ENCODE measurements at places on chromosomes 12 and 14.

DNA sequence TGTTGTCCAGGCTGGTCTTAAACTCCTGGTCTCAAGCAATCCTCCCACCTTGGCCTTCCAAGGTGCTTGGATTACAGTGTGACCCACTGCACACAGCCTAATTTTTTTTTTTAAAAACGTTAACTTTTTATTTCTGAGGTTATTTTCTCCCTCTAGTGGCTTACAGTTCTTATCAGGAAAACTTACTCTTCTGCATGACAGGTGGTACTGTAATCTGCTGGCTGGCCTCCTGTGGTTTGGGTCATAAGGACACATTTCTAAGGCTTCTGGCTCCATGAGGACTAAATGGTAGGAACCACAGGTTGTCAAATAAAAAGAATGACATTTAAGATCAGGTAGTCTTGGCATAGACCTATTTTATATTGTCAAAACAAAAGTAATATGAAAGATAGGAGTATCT, 7.7 kb upstream of the NCKAP1L start:
- no peak for DNase-seq

DNA sequence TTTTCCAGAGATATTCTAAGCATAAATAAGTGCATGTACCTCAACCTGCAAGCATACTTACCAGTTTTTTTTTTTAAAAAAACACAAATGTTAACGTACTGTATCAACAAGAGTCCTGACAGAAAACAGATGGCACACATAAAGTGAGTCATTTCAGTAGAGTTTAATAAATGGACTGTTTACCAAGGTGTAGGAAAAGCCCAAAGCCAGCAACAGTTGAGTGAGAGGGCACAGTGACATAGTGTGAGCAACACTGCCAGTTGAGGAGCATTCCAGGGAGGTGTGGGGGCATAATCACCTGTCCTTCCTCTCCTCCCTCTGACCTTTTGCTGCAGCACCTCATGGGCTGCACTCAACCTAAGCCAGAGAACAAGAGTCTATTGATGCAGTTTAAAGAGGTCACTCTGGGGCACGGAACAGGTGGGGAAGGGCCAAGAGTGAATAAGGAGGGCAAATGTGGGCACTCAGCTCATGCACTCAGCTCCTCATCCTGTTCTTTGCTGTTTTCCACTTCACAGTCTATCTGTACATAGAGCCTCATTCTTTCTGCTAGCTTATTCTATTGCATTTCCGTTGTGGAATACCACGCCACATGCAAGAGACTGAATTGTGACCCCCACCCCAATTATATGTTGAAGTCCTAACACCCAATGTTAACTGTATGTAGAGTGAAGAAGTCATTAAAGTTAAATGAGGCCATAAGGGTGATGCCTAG, 29.3 kb downstream of the DHRS2 start:
- no peak for DNase-seq

DNA sequence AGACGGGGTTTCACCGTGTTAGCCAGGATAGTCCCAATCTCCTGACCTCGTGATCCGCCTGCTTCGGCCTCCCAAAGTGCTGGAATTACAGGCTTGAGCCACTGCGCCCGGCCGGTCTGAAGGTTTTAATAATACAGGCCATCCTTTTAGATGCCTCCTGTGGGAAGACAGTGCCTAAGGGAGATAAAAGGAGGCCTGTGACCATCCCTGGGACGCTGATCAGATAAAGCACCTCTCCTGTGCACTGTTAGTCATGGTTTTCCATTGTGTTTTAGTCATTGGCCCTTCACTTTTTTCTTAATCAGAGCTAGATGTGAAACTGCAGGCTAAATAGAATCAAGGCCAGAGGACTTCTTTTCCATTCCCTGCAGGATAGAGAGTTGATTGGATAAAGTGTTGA, 7.6 kb upstream of the ACADS start:
- DNase-seq, result no peak

DNA sequence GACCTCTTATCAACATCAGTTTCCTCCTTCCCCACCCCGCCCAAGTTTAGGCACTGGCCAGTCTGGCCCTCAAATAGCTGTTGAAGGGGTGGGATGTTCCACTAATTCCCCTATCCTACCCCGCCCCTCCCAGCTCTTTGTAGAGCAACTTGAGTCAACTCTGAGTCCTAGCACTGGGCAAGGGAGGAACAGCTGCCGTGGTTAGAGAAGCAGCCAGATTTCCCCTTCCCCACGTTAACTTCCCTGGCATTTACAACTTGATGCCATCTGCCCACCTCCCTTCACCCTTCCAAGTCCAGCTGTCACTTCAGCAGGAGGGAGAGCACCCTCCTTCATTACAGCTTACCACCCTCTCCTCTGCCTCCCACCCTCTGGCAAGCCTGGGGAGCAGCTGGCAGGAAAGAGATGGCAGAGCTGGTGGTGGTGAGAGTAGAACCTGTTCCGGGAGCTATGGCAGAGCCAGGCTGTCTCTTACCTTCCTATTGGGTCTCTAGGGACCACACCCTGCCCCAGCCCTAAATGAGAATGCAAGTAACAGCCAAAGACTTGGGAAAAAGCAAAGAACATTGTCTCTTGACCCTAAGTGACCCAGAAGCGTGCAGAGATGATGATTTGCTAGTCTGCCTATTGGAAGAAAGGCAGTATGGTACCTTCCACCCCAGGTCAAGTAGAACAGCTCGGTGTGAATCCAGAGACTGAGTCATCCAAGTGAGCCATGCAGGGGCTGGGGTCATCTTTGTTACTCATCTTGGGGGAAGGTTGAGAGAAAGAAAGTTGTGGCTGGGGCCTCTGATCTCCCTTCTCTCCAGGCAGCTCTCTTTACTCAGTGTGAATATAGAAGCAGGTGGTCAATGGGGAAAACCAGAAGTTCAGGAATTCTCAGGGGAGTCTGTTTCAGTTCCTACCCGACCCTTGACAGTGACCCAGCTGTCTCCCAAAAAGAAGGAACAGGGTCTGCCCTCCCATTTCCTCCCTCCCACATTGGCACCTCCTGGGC, 1.5 kb downstream of the BLOC1S1 start:
- no peak for DNase-seq

DNA sequence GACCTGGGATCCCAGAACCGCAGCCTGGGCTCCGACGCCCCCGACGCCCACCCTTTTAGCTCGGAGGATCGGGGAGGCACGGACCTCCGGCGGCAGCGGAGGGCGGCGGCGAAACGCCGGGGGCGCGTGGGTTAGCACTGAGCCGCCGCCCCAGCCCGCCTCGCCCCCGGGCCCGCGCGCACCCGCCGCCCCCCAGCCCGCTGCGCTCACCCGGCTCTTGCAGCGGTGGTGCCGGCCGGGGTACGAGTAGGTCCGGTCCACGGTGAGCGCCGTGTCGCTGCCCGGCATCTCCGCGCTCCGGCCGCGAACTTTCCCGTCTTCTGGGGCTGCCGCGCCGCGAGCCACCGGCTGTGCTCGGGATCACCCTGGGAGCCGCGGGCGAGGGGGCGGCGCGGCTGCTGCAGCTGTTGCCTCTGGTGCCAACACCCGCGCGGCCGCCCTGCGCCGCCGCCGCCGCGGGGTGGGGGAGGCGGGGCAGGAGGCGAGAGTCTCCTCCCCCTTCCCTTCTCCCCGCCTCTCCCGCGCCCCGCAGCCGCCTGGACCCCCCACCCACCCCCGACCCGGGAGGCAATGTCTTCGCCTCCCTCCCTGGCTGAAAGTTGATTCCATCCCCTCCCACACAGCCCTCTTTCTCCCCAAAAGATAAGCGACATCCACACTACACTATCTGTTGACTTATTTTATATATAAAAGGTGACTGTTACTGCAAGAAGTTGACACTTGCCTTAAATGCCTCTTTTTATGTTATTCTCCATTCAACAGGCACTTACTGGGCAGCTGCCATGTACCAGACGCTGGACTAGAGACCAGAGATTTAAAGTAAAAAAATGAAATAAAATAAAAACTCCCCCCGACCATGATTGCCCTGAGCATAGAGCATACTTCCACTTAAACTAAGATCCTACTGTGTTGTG, at the start of gene TMCC3:
TSS of gene TMCC3 (minus strand) at position 415 of the 914 bp plus-strand sequence. CDS start at position 288, 127 bp downstream.
- no peak for DNase-seq

DNA sequence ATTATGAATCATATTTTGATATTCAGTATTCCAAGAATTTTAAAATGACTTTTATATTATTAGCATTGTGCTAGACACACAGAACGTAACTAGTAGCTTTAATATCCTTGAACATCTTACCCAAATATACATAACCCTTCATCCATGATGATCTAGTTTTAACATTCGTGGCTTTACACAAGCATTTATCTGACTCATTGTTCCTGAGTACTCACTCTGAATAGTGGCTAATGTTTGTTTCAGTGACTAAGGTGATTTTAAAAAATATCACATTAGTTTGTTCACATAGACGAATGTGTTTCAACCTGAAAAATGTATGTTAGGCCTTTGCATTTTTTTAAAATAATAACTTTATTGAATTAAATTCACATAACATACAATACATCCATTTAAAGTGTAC, 80.0 kb upstream of the PTPRQ start:
- no peak for DNase-seq

DNA sequence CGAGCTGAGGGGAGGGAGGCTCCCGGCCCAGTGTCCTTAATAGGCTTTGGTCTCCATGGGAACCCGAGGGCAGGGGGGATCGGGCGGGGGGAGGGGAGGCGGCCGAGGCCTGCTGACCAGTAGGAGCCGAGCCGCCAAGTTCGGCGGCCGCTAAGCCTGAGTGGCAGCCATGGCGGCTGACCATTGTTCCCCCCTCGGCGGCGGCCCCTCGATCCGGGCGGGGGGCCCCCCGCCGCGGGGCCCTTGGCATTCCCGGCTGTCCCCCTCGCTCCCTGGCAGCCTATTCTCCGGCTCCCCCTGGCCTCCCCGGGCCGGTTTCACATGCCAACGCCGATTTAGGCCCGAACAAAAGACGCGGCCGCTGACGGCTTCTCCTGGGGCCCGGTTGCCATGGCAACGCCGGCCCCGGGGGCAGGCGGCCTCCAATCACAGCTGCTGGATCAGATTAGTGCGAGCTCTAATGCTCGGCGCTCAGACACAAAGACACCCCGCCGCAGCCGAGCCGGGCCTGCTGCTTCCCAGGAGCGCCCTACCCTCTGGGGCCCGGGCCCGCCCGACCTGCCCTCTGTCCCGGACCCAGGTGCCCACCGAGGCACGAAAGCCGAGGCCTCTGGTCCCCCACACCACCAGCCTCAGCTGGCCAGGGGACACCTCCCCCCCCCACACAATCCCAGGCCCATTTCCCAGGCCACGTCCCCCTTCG, 7.3 kb downstream of the MSI1 start:
- no peak for DNase-seq

- DNase-seq, result no peak
These were observed 49.7 kb downstream of the PSMA6 start for GRCh38 chr14:35341751-35342488.

- DNase-seq, result no peak
These were observed 19.3 kb downstream of the GXYLT1 start for GRCh38 chr12:42125388-42125767.

- DNase-seq, result no peak
These were observed 162.5 kb downstream of the PPM1H start for GRCh38 chr12:62772416-62772955.

- no peak for DNase-seq
These were observed 25.9 kb downstream of the TIGAR start for GRCh38 chr12:4346931-4347330.

DNA sequence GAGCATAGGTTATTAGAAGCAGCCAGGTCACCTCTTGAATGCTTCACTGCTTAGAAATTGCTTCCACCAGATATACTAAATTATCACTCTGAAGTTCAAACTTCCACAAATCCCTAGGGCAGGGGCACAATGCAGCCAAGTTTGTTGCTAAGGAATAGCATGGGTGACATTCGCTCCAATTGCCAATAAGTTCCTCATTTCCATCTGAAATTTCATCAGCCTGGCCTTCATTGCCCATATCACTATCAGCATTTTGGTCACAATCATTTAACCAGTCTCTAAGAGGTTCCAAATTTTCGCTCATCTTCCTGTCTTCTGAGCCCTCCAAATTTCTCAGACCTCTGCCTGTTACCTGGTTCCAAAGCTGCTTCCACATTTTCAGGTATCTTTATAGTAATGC, 356.1 kb downstream of the DAD1 start:
- no peak for DNase-seq

DNA sequence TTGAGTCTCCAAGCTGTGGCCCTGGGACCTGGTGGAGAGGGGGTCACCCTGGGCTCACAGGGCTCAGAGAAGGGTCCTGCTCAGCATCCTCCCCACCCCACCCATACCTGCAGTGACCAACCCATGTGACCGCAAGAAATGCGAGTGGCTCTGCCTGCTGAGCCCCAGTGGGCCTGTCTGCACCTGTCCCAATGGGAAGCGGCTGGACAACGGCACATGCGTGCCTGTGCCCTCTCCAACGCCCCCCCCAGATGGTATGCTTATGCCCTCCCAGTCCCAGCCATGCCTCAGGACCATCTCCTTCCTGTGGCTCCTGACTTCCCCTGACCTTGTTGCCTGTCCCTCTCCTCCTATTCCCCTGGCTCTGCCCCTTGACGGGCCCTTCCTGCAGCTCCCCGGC, 6.7 kb upstream of the NXPH4 start:
- DNase-seq, result no peak

DNA sequence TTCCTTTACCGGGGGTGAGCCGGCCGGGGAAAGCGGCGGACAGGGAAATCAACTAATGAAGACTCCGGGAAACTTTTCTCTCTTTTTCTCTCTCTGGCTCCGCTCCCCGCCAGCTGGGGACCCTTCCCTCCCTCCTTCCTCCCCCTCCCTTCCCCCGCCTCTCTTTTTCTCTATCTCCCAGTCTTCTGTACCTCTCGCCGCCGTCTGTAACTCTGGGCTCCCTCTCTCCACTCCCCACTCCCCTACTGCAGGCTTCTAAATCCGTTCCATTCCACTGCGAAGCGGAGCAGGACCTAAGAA, 6.9 kb upstream of the HOXC11 start:
- no peak for DNase-seq

All from activated CD8-positive, alpha-beta memory T cell treated with anti-CD3 and anti-CD28 coated beads, Interleukin-2, amount 10 ng/mL, durations not matched to agents 7 days and 5 days (primary cell).